ENCODE measurements at places on chromosomes 2 and 18.

GRCh38 chr2:119111115-119111975, 47.2 kb downstream of the C1QL2 start:
- DNase-seq = no peak

DNA sequence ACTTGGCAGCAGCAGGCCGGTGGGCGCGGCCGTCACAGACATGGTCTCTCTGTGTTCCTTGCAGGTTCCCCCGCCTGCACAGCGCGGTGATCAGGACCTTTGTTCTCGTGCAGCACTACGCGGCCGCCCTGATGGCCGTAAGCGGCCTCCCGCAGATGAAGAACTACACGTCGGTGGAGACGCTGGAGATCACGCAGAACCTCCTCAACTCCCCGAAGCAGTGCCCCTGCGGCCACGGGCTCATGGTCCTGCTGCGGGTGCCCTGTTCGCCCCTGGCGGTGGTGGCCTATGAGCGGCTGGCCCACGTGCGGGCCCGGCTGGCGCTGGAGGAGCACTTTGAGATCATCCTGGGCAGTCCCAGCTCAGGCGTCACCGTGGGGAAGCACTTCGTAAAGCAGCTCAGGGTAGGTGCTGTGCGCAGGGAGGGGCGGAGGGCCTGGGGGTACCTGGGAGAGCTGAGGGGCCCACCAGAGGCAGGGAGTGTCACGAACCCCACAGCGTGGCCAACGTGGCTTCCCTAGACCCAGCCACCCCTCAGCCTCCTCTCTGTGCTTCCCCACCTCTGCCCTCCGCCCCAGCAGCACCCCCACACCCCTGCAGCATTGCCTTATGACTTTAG, 59.3 kb downstream of the NTSR2 start:
- no peak for DNase-seq

- DNase-seq = no peak
These were observed 2.9 kb upstream of the PTPN4 start for GRCh38 chr2:119756837-119757236.

DNA sequence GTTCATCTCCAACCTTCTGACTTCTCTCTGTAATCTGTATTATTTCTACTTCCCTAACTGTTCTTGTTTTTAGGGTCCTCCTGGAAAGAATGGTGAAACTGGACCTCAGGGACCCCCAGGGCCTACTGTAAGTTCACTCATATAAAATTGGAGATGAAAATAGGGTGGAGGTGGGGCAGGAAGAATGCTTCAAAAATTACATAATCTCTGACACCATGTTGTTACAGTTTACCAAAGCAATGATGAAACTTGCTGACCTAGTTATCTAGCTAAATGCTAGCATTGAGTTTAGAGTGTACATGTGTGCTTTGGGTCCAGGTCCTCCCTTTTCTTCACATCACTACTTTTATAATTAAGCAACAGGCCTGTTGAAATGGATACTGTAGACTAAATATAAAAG, 23.1 kb downstream of the COL3A1 start:
- no peak for DNase-seq

- DNase-seq = peak; percentile 60
These were observed 38.0 kb upstream of the YWHAQ start for GRCh38 chr2:9668687-9669345.

- DNase-seq = no peak
These were observed 163.5 kb upstream of the SOX11 start for GRCh38 chr2:5528706-5529105.

GRCh38 chr18:75635096-75635495, 207.6 kb upstream of the SMIM21 start:
- DNase-seq = no peak

DNA sequence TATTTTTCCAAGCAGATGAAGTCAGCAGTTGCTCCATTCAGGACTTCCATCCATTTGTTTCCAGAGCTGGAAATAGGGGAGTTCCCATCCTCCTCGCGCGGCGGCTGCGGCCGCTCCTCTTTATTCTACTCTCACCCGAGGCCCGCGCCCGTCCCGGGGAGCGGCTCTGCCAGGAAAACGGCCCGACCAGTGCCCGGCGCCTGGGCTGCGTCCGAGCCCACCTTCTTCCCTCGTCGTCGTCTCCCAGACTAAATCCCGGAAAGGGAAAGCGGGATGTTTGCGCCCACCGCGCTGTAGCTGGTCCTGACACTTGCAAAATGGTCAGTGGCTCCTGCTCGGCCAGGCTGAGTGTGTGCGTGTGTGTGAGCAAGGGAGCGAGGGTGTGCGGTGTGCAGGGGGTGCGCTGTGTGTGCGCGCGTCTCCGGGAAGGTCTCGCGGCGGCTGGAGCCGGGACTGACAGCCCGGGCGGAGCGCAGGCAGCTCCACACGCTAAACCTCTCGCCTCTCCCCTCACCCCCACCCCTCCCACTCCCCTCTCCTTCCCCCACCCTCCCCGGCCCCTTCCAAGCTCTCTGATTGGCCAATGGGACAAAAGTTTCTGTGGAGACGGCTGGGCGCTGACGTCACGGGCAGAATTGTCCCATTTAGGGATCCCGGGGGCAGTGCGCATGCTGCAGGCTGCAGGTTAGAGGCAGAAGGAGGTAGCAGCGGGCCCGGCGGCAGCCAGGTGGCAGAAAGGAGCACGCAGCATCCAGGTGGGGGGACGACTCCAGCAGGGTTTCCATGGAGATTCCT, at the start of gene NOL4:
Gene NOL4, minus strand, starts transcription at position 491 of the 795 bp plus-strand sequence. CDS start 1,660 bp downstream, outside the sequence.
- peak; percentile 92 for DNase-seq

DNA sequence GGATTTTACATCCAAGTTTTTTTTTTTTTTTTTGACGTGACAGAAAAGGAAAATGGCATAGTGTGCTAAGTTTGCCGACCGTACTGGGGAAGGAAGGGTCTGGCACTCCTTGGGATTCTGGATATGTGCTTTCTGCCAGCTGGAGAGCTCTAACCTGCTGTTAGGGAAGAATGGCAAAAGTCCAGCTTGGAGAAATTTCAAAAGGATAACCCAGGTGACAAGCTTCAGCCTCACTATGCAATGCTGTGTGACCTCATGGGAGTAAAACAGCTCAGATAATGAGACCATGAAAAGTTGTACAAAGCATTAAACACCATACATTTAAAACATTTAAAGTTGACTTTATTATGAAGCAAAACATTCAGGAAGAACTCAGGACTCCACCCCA, 10.3 kb upstream of the GPR45 start:
- DNase-seq = no peak

GRCh38 chr2:218880102-218880858, at the start of gene WNT10A:
Gene WNT10A (plus strand): TSS chr2:218880852. CDS start chr2:218880996, 144 bp downstream.
- no peak for DNase-seq

DNA sequence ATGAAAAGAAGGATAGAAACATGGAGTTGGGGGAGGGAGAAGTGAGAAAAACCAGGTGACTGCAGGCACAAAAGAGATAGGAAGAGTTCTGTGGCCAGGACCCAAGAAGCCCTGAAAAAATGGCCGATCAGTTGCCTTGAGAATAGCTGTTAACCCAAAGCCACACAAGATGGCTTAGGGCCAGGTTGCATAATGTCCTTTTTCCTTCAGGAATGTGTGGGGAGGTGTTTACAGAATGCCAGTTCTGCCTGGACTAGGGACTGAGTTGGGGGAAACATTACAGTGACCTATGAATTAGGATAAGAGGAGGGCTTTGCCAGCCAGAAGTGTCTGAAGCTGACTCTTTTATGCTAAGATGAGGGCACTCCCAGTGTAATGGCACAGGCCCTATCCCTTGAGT, 17.1 kb downstream of the FAM110C start:
- DNase-seq = no peak

GRCh38 chr2:173898996-173899395, 66.2 kb downstream of the SP3 start:
- no peak for DNase-seq

GRCh38 chr2:86029873-86030272, 75.8 kb downstream of the POLR1A start:
- DNase-seq = no peak

DNA sequence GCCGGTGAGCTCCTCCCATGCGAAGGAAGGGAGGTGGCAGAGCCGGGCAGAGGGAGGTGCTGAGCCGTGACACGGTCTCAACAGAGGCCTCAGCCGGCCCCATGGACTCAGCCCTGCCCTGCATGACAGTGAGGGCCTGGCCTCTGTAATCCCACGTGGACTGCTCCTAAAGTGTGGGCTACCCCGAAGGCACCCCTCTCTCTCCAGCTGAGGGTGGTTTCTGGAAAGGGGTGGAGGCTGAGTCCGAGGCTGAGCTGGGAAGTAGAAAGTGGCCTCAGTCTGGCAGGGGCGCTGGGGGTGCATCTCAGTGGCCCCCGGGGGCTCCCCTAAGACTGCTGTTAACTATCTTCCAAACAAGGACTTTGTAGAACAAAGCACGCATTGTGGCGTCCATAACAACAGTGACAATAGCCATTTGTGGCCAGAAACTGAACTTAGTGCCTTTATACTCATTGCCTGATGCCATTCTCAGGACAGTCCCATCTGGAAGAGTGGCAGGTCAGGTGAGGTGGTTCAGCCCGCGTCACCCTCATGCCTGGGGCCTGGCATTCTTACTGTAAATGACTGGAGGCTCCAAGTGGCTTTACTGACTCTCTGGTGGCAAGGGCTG, 192.4 kb downstream of the TWIST2 start:
- DNase-seq = no peak

DNA sequence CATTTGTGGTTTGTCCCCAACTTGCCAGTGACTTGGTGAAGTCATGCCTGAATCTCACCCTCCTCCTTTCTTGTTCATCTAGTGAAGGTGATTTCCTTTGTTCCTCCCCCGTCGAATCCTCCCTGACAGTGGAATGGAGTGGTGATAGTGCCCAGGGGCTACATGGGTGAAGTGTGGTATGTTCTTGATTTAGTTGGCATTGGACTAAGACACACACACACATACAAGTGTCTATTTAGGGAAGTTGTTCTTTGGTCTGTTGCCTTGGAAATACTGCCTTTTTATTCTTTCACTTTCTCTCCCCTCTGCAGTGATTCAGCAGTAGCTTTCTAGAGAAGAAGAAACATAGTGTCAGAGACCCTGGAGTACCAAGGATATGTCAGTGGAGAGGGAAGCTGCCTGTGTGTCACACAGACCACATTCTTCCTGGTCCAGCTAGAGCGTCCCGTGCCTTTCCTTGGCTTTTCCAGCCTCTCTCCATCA, 10.9 kb downstream of the INPP4A start:
- DNase-seq = no peak

- DNase-seq = no peak
These were observed 71.7 kb downstream of the EIPR1 start for GRCh38 chr2:3305952-3306351.

DNA sequence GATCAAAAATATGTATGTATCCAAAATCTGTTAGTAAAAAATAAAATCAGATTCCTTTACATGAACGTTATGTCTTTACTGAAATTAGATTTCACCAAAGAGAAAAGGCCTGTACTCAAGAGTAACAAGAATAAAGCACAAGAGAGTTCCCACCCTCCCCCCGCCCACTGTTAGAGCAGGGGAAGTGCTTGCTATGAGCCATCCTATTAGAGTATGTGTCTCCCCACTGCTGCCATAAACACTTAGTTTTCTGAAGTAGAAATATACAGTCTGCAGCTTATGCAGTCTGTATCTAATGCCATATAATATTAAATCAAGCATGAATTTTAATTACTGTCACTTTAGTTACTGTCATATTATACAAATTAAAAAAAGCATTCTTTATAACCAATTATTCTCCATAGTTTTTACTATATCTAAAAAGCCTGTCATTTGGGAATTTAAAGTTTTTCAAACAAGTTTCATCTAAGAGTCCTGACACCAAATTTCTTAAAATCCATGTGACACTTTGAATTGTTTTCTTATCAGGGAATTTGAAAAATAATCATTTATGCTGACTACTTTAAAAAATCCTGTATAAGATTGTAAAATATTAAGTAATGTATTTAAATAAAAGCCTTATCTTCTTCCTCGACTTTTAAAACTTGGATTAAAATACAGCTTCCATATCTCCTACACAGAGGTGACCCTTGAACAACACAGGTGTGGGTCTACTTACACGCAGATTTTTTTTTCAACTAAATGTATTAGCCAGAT, 51.8 kb upstream of the GPR75 start:
- no peak for DNase-seq

- DNase-seq = no peak
These were observed 49.8 kb upstream of the PLA2R1 start for GRCh38 chr2:160111951-160112798.

DNA sequence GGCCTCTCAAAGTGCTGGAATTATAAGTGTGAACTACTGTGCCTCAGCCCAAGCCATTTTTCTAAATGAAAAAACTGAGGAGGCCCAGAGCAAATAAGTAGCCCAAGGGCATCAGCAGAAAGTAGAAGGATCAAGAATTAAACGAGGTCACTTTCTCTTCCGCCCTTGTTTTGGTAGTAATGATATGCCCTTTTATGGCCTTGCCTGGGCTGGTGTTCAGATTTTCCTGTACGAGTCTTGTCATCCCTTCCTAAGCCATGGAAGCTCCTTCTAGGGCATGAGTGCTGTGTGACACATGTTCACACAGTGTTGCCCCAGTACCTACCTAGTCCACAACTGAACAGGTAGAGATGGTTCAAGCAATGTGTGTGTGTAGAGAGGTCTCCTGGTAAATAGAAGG, 6.6 kb downstream of the HPCAL1 start:
- DNase-seq = no peak

DNA sequence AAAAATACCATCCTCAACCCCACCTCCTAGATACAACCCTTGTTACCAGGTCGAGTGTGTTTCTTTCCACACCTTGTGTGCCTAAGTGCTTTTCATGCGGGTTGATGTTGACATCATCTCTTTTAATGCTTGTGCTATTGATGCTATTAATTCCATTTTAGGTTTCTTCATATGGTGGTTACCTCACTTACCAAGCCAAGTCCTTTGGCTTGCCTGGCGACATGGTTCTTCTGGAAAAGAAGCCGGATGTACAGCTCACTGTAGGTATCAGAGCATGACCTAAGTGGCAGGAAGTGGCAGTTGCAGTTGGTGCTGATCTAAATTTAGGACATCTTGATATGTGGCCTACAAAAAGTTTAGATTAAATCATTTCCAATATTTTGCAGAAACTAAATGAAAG, 149.9 kb upstream of the TTC39C start:
- DNase-seq = no peak

- no peak for DNase-seq
These were observed 679.1 kb upstream of the CDH2 start for GRCh38 chr18:28855989-28856388.

- DNase-seq = no peak
These were observed 677 bp upstream of the SMAD4 start for GRCh38 chr18:51029378-51029693.
